Amniotic epithelial cell (primary cell): ENCODE measurements at places on chromosomes 4 and X.
A peak's percentile ranks its signal among the peaks of the same experiment; 100 is the strongest.

DNA sequence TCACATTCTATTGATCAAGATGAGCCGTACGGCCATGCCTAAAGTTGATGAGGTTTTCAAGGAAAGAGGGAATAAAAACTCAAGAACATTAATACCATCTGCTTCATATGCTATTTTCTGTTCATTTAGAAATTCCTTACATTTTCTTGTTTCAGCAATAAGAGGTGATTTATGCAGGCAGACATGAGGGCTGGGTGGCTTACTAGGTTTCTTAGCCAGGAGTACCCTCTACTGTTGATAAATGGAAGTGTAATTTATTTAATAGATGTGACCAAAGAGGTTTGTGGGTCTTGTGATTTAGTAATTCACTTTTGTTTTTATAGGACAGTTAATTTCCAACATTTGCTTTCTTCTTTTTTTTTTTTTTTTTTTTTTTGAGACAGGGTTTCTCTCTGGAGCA is 6.4 kb upstream of the SMIM9 start:
- DNase-seq, result peak; percentile 67

GRCh38 chr4:24236532-24236931 is 346.7 kb upstream of the PPARGC1A start:
- DNase-seq, result no peak

GRCh38 chr4:76706581-76706980 is 191.4 kb downstream of the SOWAHB start:
- DNase-seq, result peak; percentile 84

DNA sequence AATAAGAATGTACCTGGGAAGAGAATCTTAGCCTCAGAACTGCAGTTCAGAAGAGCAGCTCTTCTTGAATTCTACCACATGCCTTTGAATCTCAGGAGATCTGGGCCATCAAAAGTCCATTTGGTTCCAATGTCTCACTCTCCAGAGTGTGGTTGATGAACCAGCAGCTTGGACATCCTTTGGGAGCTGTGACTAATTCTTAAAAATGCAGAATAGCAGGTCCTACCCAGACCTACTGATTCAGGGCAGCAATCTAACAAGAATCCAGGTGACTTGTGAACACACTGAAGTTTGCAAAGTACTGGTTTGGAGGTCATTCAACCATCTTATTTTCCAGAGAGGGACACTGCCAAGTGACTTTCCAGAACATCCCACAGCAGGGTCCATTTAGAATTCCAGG is 244.7 kb downstream of the PACRGL start:
- no peak for DNase-seq

GRCh38 chrX:115399306-115399705 is 109.8 kb downstream of the LUZP4 start:
- DNase-seq, result no peak

- no peak for DNase-seq
Measured at GRCh38 chrX:6770936-6771335, 236.0 kb upstream of the VCX3A start.

DNA sequence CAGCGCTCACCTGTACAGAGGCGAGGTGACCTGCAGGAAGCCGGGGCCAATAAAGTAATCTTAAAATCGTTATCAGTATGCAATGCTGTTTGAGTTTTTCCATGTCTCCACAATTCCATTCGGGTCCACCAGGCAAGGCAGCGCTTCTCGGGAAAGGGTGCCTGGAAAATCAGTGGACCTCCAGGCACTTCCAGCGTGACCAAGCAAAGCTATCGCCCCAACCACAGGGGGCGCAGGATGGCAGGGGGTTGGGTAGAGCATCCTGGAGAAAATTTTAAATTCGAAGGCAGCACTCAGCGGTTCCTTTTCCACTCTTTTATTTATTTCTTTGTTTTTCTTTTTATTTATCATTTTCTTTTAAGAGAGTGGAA is 5.4 kb upstream of the SOX3 start:
- no peak for DNase-seq

- no peak for DNase-seq
Measured at GRCh38 chr4:142845293-142846107, 601 bp downstream of the INPP4B start.
